NCI-H2171 (cell line): ENCODE measurements at places on chromosomes 4 and X.

DNA sequence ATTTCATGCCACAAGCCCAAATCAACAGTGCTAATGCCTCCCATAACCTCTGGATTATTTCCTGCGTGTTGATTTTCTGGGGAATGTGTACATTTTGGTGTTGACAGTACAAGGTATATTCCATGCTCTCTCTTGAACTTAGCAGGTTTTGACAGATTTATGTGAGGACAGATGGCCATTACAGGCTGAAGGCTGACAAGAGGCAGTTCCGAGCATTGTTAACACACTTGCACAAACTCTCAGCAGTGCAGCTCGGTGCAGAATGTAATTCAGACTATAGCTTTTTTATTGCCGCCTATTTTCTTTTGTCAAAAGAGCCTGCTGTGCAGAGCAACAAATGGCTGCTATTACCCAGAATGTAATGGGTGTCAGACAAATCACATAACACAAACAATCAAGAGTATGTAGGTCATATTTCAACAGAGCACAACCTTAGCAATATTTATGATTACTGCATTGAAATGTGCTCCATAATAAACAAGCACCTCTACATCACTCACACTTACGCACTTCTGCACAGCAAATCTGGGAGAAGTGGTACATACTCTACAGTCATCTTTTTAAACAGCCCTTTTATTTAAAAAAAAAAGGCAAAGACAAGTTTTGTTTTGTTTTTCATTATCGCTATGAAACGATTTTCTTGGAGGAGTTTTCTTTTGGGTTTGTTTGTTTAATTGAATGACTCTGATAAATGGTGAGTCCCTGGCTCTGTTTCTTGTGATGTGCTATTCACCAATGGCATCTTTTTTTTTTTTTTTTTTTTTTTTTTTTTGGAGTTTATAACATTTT, 71.6 kb downstream of the PPARGC1A start:
- no peak for DNase-seq

DNA sequence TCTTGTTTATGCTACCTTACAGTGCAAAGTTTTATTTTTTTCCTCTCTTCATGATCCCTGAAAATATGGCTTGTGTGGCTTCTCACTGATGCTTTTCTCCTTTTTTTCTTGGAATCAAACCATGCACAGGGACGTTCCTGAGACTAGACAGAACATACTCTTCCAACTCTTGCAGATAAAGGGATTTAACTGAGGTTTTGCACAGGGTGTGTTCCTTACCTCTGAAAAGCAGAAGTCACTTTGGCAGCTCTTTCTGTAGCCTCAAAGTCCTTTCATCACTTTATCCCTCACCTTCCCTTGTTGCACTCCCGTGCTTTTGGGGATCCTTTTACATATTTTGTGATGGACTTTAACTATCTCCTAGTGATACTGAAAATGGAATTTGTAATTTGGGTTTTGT, 300.1 kb downstream of the SPRY1 start:
- DNase-seq = no peak

DNA sequence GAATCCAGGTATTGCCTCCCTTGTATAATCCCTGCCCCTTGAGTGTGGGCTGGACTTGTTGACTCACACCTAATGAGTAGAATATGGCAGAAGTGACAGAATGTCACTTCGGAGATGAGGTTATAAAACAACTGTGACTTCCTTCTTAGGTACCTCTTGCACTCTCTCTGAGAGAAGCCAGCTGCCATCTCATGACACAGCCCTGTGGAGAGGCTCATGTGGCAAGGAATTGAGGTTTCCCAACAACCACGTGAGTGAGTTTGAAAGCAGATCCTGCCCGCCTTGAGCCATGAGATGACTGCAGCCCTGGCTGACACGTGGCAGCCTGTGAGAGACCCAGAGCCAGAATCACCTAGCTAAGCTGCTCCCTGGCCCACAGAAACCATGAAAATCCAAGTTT, 13.5 kb downstream of the ASB11 start:
- no peak for DNase-seq

- DNase-seq = no peak
Measured at GRCh38 chr4:67770422-67770821, 16.2 kb upstream of the GNRHR start.

DNA sequence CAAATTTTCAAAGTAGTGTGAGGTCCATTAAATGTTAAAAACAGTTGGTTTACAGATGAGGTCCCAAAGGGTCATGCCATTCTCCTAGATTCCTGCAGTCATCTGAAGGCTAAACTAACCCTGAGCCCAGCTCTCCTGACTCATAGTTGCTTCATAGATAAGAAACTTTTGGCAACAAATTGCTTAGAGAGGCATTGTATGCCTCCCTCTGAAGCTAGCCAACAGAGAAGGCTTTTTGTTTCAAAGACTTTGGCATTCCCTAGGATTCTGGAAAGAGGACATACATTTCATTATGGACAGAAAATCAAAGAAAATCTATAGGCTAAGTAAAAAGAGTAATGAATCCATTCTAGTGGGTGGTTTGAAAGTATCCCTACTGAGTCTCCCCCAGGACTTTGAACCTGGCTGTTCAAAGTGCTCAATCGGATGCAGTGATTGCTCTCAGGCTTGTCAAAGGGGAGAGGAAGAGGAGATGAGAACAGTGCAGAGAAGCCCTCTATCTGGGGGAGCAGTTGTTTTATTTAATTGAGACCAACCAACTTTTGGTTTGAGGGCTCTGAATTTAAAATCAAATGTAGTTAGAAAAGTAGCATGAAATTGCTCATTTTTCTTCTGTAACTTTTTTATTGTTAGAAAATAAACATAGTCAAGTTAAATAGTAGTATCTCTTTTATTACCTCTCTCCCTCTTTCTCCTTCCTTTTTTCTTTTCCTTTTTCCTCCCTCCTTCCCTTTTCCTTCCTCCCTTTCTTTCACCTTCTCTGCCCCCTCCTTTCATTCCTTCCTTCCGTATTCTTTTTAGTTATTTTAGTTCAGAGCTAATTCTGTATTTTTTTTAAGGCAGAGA, 72.3 kb upstream of the ZNF518B start:
- DNase-seq = no peak

DNA sequence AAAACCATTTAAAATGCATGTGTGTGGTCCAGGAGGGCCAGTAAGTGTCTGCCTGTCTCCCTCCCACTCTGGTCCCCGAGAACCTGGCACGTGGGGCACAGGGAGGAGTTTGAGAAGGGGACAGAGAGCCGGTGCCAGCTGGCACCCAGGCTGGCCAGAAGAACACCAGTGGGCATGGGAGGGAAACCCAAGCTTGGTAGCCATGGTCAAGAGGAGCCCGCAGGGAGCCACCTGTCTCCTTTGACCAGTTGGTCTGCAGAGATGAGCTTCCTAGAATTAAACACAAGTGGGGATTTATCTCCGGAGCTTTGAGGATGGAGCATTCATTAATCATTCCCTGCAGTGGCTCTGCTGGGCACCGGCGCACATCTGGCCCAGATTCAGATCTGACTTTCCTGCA, 41.6 kb downstream of the HMX1 start:
- DNase-seq = no peak

- DNase-seq = no peak
Measured at GRCh38 chr4:78414116-78414515, 137.5 kb upstream of the ANXA3 start.

GRCh38 chr4:159487284-159487747, 384.4 kb downstream of the RAPGEF2 start:
- no peak for DNase-seq

- DNase-seq = peak; percentile 21
Measured at GRCh38 chr4:159178151-159178546, 75.3 kb downstream of the RAPGEF2 start.

DNA sequence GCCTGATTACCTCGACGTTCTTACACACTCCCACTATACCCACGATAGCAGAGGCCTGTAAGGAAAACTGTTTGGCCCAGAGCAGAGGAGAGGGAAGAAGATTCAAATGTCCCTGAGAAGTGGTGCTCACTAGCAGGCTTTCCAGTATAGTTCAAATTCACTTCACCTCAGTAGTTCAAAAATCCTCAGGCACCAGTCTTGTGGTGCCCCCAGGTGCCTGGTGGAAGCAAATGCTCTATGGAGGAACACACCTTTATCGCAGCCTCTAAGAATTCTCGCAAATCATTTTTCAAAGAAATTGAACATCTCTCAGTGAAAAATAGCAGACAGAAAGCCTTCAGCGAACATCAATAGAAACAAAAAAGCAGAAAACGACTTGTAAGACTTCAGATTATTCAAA, 12.2 kb upstream of the MTMR1 start:
- DNase-seq = no peak

DNA sequence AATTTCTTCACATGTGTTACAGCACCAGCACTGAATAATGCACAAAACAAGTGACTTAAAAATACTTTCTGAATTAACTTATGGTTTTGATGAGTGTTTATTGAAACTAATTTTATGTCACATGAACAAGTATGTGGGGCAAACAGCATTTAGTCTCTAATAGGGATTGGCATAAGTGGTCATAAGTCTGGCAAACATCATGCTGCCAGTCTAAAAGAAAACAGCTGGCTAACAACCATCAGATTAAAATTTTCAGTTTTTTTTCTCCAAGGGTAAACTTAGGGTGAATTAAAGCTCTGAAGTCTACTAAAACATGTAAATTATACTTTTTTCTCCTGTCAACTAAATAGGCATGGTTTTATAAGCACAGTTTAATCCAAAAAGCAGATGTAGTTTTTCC, 1014.2 kb downstream of the FAT4 start:
- no peak for DNase-seq

DNA sequence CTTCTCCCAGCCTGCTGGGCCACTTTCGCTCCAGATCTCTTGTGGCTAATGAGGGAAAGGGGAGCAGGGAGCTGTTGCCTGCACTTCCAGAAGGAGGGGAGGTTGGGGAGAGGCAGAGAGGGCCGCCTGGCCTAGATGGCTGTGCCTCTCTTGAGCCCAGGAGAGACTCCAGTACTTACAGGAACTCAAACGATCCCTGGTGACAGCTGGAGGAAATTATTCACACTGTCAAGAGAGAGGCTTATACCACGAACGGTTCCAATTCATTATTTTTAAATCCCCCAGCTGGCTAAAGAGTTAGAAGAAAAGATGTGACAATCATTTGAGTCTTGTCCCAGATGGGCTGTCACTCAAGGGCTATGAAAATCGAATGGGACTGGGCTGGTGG, 96.1 kb downstream of the PHKA2 start:
- DNase-seq = no peak

DNA sequence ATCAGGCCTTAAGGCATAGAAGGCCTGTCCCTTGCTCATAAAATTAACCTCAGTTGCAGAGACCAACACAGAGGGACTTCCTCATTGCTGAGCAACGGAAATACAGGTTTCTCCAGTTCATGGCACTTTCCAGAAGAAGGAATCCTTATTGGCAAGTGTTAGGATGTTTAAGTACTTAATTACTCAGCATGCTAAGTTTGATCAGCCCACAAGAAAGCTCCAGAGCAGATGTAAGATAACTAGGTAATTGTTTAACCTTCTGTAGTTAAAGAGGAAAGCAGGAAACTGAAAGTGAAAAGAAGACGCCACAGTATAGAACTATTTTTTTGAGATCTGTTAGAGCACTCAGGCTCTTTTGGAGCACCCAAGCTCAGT, 33.5 kb downstream of the SMS start:
- DNase-seq = no peak

- DNase-seq = no peak
Measured at GRCh38 chr4:118280501-118281218, 72.1 kb downstream of the PRSS12 start.

DNA sequence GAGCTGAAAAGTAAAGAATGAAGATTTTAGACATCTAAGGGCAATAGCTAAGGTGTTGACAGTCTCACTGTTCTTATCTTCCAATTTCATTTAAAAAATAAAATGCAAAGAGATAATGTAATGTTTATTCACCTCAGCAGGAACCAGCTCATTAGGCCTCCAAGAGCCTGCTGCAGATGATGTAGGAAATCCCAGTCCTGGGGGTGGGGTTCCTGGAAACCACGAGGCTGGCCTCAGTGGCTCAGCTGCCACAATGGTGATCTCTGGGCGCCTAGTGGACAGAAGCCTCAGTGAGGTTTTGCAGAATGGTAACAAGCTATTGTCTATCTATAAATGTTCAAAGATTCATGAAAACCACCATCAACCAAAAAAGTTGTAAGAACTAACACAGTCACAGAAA, 77.3 kb downstream of the RPS3A start:
- no peak for DNase-seq

- no peak for DNase-seq
Measured at GRCh38 chr4:112411781-112412550, 104.0 kb downstream of the NEUROG2 start.

- no peak for DNase-seq
Measured at GRCh38 chr4:92872604-92873003, 568.8 kb downstream of the GRID2 start.

DNA sequence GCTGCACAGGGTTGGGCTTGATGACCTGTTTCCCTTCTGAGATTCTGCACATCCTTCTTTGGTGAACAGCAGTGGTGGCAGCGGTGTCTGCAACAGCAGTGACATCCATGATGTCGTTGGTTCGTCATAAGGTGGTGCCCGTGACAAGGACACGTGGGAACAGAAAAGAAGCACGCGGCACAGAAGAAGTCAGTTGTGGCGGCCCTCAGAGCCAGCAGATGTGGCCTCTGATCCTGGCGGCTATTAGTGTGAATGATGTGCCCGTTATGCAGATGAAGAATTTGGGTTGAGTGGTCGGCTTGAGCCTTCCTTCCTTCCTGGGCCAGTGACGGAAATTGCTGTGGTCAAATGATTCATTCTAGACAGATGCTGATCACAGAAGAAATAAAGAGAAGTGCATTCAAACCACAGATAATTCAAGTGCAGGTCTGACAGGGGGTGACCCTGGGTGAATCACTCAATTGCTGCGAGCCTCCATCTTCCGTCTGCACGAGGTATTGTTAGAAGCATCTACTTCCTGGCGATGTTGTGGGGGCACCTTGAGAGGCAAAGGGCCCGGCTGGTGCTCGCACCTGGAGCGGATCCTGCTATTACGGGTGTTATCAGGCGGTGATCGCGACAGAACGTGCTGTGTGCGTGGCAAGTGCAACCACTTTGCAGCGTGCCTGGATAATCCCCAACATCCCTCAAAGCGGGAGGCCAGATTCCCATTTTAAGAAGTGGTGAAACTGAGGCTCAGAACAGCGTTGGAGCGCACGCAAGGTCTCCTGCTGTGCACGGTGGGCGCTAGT, 215.2 kb upstream of the PSAPL1 start:
- no peak for DNase-seq
